GM03348 (cell line): ENCODE measurements at places on chromosomes 7 and 10.

DNA sequence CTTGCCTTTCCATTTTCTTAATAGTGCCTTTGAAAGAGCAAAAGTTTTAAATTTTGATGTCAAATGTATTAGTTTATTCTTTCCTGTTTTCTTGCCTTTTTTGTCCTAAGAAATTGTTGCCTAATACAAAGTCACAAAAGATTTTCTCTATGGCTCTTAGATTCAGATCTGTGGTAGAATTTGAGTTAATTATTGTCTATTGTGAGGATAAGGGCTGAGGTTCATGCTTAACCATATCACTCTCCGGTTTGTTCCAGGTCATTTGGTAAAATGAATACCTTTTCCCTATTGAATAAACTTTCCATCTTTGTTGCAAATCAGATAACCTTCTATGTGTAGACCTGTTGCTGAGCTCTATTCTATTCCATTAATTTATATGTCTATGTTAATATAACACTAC, 96.0 kb downstream of the NOD1 start:
- no peak for DNase-seq

DNA sequence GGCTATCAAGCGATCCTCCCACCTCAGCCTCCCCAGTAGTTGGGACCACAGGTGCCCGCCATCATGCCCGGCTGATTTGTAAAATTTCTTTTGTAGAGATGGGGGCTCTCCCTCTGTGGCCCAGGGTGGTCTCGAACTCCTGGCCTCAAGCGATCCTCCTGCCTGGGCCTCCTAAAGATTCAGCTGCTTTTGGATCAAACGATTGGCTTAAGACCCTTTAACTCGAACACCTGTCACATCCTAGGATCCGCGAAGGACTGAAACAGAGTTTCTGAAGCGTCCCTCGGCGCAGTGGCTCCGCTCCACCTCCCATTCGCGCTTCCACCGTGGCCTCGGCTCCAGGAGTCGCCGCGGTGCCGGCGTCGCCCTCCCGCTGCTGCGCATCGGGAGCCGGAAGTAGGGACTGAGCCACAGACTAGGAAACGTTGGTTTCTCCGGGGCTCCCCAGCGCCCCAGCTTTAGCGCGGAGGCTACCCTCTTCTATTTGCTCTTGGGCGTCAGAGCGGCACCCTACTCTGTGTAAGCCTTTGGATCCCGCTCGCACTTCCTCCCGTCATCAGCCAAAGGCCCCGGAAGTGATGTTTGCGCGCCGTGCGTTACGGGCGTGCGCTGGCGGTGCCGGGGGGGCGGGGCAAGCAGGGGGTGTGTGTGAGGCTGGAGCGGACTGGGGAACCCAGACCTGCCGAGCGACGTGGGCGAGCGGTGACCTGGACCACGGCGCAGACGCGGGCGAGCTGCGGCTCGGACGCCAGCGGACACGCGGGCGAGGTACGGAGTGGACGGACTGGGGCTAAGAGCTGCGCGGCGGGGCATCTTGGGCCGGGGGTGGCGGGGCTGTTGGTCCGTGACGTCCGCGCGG, 53.0 kb downstream of the KCTD7 start:
- DNase-seq = peak; percentile 97

DNA sequence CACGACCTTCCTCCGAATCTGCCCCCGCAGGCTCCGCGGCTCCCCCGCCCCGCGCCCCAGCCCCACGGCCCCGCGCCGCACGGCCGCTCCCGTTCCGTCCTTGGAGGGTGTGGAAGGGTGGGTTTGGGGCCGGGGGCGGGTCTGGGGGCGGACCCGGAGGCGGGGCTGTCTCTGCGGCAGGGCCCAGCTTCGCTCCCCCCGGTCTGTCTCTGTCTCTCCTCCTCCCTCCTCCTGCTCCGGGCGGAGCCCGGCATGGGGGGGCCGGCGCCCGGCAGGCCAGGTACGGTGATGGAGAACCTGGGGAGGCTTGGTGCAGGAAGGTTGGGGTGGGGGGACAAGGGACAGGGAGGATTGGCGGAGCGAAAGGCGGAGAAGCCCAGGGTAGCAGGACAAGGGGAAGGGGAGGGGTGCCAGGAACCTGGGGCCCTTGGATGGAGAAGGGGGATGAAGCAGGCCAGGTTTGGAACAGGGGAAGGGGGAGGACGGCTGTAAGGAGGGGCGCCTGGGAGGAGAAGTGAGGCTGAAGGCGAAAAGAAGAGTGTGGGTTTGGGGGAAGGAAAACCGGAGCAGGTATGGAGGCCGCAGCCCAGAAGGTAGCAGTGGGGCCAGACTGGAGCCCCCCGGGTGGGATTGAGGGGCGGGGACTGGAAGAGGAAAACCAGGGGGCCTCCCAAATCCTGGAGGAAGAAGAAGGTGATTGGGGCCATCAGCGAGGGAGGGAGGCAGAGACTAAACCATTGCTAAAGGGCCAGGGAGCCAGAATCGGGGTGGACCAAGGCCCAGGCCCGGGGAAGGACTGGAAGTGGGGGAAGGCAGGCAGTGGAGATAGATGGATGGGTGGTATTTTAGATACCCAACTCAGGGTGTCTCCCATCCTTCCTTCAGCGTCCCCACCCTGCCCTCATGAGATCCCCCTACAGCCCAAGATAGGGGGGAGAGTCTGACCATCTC, at the start of gene NYAP1:
Gene NYAP1, plus strand, starts transcription at position 206 of the 951 bp plus-strand sequence. CDS start 1,385 bp downstream, outside the sequence.
- DNase-seq = peak; percentile 44

DNA sequence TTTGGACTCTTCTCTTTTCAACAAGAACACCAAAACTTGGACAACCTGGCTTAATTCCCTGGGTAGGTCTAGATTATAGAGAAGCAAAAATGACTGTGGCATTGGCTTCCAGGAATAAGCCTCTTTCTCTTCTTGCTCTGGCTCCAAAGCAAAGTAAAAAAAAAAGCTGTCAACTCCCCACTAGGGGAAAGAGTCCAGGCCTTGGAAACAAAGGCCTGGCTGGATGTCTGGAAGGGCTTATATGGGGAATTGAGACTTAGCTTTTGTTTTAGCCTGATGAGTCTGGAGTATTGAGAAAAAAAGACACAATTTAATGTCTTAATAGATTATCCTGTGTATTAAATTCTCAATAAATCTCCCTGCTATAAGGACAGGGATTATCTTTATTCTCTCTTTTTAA, 300.6 kb downstream of the SORCS3 start:
- DNase-seq = no peak

- DNase-seq = no peak
Measured at GRCh38 chr7:112083776-112084355, 122.3 kb downstream of the DOCK4 start.

GRCh38 chr10:109957092-109957797, 33.9 kb upstream of the XPNPEP1 start:
- no peak for DNase-seq

GRCh38 chr10:4004144-4004543, 219.1 kb upstream of the KLF6 start:
- no peak for DNase-seq

- no peak for DNase-seq
Measured at GRCh38 chr10:49278497-49278981, 20.4 kb upstream of the C10orf71 start.

- no peak for DNase-seq
Measured at GRCh38 chr10:79095316-79095715, 26.6 kb downstream of the ZMIZ1 start.

- DNase-seq = no peak
Measured at GRCh38 chr7:112882511-112882910, 92.3 kb upstream of the TMEM168 start.

DNA sequence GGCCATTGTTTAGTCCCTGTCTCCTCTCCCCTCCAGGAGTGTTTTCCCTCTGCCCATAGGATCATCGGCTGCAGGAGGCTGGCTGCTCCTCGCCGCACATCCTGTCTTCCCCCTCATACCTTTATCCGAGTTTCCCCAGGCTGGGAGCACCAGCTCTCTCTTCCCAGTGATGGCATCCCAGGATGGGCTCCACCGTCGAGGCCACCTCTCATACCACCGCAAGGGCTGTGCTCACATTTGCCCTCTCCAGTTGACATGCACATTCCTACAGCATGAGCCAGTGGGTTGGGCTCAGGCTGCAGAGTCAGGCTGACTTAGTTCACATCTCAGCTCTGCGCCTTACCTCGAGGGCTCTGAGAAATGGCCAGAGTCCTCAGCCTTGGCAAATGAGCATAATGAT, 12.1 kb downstream of the HKDC1 start:
- peak; percentile 88 for DNase-seq

DNA sequence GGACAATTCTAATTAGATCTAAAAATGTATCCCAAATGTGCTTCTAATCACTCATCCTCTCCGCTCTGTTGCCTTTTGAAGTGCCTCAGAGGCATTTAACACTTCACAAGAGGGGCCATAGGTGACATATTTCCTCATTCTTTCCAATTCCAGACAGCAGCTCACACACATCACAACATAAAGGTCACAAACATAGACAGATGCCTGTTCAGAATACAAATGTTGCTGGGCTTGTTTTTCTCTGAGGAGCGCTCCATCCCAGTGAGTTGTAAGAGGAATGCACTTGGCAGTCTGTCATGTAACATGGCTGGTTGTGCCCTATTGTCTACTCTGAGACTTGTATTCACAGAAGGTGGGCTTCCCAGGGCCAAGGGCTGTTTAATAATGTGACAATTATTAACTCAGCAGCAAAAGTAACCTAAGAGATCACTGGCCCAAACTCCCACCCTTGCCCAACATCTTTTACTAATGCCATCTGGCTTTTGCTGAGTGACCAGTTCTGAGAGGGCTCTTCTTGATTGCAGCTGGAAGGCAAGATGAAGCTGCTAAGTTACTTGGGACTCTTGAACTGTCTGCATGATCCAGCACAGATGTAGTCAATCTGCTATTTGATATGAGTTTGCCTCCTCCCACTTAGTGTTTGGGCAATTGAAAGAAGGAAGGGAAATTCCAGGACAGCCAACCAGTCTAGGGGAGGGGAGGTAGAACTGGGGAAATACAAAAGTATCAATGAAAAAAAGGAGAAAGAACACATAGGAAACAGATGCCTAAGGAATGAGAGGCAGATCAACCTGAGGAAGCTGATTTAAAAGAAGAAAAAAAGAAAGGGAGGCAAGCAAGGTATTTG, 13.6 kb downstream of the PON2 start:
- DNase-seq = no peak

DNA sequence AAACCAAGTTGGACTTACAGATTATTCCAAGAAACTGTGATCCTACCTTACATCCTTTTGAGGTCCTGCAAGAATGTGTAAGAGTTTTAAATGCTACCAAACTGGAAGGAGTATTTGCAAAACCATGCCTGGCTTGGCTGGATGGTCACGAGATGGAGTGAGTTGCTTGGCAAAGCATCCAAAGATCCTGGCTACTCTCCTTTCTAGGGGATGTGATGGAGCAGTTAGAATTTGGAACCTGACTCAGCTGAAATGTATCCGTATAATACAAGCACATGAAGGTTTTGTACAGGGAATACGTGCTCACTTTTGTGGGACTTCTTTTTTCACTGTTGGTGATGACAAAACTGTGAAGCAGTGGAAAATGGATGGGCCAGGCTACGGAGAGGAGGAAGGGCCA, 13.3 kb upstream of the SYPL1 start:
- DNase-seq = no peak

GRCh38 chr7:134669388-134669787, 22.7 kb downstream of the BPGM start:
- no peak for DNase-seq

DNA sequence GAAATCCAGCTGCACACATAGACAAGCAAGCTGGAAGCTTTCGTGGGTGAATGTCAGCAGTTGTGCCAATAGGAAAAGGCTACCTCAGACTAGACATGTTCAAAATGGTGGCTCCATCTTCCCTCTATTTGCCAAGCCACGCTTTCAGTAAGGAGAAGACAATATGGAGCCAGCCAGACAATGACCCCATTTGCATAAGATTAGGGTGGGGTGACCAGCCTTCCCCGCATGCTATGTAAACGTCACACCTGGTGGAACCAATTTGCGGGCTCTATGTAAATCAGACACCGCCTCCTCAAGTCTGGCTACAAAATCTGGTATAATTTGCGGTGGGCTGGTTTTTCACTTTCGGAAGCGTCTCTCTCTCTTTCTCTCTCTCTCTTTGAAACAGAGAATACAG, 297.4 kb upstream of the PCDH15 start:
- DNase-seq = no peak

- DNase-seq = no peak
Measured at GRCh38 chr7:136640977-136641376, 227.5 kb upstream of the CHRM2 start.

- no peak for DNase-seq
Measured at GRCh38 chr7:157525491-157525915, 188.7 kb downstream of the DNAJB6 start.

DNA sequence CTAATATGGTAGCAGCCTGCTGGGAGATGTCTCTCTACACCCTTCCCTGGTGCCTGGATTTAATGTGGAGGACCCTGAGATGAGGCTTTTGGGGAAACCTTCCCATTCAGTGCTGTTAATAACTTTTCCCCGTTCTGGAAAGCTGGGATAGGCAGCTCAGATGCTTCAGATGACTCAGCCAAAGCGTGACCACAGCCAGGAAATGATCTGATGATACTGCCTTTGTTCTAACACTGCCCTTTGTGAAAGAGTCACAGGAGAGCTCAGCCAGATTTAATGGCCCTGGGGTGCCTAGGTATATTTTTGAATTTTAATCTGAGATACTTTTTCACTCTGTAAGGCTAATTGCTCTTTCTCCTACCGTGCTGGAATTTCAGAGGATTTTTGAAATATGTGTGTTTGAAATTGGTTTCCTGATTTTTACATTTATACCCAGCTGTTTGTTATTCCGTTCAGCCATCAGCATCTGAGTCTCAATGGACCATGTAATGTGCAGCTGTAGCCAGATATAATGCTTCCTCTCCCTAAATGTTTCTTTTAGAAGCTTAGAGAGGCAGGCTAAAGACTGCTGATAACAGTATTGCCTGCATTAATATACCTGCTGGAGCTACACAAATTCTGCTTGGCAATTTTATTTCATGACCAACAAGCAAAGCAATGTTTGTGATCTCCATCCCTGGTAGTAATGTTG, 17.8 kb downstream of the CELF2 start:
- peak; percentile 72 for DNase-seq

DNA sequence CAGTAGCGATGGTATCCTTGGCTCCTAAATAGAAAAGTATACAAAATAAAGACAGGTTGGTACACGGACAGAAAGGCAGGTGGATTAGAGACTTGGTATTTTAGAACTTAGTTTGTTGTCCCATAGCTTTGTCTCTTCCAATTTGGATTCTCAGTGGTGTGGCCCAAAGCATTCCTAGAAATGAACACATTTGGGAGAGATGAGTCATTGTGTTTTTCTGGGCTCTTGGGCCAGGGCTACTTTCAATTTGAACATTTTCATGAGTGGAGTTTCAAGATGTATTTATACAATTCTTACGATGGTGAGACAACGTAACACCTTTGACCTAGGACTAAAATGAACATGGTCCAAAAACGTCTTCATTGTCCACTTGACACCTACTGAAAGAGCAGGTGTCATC, 225.1 kb upstream of the YAE1 start:
- no peak for DNase-seq

- no peak for DNase-seq
Measured at GRCh38 chr7:99693427-99694200, 13.8 kb upstream of the CYP3A5 start.

DNA sequence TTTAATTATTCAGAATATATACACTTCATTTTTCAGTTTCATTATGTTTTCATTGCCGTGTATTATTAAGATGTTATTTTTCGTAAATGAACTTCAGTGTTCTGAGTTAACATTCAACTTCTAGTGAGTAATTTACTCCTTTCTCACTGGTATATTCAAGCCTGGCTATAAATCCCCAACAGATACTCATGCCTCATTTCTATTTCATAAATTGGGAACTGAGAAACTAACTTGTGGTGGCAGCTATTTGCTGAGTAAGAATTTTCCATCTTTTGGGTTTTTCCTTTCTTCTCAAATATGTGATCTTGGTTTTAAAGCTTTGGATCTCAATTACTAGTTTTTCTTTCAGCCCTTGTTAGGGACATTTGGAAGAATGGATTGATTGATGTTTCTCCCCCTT, 281.1 kb downstream of the CDK14 start:
- no peak for DNase-seq
